ENCODE measurements at places on chromosomes 11 and 22.

GRCh38 chr22:47171441-47172221, 409.2 kb downstream of the TBC1D22A start:
- no peak for DNase-seq

- DNase-seq: no peak
Observed at GRCh38 chr11:109854731-109855130, 238.5 kb upstream of the ZC3H12C start.

GRCh38 chr11:44345781-44346180, 35.8 kb upstream of the ALX4 start:
- no peak for DNase-seq

GRCh38 chr22:34055525-34056200, 135.4 kb upstream of the LARGE1 start:
- no peak for DNase-seq

DNA sequence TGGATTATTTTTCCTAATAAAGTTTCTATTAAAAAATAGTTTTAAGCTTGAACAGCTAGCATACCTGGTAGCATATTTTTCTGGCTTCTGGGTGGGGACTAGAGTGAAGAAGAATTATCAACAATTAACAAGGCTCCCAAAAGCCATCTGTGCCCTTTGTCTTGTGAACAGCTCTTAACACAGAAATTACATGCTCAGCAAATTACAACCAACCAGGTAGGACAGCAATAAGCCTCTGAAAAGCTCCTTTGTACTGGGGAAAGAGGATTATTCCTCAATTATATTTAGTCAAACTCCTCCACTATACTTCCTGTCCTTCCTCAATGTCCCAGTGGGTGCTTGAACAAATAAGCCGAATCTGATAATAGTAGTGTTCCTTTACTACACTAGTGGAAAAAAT, 162.8 kb downstream of the RAB38 start:
- no peak for DNase-seq

DNA sequence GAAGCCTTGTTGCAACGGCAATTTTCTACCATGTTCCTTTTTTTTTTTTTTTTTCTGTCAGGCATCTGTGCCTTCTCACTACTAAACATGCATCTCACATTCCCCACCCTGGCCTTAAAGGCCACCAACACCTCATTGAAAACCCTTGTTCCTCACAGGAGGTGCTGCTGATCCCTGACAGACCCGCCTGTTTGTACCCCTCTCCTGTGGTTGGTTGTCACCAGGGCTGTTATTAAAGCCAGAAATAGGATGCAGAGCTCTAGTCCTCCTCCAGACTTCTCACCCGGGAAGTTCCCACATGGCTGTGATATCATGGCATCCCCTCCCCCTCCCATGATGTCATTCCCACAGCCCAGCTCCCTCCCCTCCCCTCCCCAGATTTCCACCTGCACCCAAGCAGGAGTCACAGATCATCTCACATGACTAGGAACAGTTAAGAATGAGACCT, 302.8 kb upstream of the NCAM1 start:
- DNase-seq: no peak

GRCh38 chr22:28882878-28883656, at the start of gene ZNRF3:
Gene ZNRF3 (plus strand): TSS chr22:28883572. CDS start chr22:28883767, 195 bp downstream.
- DNase-seq: peak; percentile 92

DNA sequence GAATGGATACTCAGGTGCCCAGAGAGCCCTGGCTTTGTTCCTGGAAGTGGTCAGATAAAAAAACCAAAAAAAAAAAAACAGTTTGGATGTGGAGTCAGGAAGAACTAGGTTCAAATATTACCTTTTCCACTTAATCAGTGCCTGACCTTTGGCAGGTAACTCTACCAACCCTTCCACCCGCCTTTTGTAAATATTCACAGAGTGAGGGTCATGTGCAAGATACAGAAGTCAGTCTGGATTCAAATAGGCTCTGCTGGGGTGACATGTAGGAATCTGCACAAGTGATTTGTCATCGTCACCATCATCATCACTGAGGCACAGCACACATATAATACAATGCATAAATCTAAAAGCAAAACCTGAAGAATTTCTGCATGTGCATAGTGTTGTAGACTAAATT, 490.7 kb downstream of the MIAT start:
- no peak for DNase-seq

DNA sequence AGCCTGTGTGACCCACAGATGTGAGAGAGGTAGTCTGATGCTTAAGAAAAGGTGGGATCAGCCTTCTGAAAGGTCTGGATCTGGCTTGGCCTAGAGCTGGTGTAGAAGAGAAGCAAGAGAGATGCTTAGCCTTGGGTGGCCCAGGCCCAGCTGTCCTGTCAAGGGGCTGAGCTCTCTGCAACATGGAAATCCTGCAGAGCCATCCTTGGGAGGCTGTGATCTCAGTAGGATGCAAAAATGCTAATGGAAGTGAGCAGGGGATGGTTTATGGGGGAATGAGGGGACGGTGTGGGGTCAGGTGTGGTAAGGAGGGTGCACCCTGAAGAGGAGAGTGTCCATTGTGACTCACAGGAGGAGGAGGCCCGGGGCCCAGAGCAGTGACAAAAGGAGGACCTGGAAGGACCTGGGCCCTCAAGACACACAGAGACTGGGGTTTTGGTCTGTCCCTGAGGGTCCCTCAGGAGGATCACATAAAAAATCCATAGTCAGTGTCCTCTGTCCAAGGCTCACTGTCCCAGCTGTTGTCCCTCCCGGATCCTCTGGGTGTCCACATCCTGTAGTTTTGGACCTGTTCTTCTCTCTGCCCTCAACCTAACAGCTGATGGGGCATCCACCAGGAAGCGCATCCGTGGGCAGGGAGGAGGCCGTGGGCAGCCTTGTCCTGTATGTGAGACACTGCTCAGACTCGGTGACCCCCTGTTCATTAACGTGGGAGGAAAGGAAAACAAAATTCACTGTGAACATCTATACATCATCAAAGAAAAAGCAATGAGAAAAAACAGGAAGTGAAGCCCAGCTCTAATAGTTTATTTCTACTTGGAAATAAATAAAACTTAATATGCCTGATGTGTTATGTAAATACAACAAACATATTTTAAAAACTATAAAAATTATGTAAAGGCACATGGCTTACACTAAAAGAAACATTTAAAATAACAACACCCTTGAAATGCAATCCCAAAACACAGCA, 129.8 kb downstream of the ZNF280B start:
- DNase-seq: no peak

GRCh38 chr22:43131773-43132501, 11.3 kb downstream of the MCAT start:
- no peak for DNase-seq

GRCh38 chr11:73350908-73351636, 25.1 kb upstream of the RELT start:
- peak; percentile 40 for DNase-seq

GRCh38 chr22:35089139-35089538, 23.2 kb downstream of the ISX start:
- no peak for DNase-seq

DNA sequence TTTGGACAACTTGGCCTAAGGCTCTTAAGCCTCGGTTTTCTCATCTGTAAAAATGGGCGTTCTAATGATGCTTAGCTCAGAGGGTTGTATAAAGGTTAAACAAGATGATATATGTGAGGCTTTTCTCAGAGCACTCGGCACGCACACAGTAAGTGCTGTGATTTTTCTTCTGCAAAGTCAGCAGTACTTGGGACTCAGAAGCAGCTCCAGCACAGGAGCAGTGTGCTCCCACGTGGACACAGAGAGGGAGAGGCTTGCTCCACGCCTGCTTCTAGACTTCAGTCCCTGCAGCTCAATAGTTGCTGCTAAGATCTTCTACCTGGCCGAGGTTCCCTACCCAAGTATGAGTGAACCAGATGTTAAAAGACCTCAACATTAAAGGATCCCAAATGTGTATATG, 39.9 kb upstream of the PHF21A start:
- no peak for DNase-seq

GRCh38 chr11:126414615-126415014, 59.1 kb downstream of the ST3GAL4 start:
- DNase-seq: no peak

- DNase-seq: no peak
Observed at GRCh38 chr11:94926698-94927237, 46.6 kb downstream of the CWC15 start.

GRCh38 chr11:1469911-1470680, 16.5 kb downstream of the MOB2 start:
- DNase-seq: no peak

GRCh38 chr11:78022397-78023396, at the start of gene KCTD14:
Gene KCTD14 (minus strand): TSS chr11:78023276. CDS start chr11:78023249, 27 bp downstream.
- no peak for DNase-seq

DNA sequence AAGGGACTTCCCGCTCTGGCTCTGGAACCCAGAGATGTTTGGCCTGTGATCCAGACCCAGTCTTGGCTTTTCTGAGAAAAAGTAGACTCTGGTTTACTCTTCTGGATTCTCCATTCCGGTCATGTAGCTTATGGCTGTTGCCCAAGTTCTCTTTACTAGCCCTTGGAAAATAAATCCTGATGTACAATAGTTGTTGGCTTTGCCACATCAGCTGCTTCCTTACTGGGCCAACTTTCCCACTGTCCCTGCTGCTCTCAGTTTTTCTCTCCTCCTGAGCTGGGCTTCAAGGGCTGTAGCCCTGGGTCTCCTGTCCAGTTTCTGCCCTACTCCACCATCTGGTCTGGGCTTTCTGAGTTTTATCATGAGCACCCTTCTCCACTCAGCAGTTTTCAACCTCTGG, 12.5 kb downstream of the PATZ1 start:
- no peak for DNase-seq

DNA sequence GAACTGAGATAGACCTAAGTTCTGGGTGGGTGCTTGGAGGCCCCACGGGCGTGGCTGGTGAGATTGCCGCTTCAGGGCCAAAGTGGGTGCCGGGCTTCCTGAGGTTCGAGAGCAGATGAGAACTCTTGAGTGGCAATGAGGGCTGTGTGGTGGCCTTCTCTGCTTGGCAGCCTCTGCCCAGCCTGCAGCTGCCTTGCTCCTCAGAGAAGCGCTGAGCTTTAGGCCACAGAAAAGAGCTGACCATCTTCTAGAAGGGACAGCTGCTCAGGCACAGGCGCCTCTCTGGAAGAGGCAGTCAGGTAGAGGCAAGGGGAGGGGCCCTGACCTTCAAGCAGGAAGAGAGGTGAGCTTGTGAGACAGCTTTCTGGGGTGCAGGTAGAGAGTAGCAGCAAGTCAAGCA, 72.8 kb downstream of the MED15 start:
- DNase-seq: no peak

GRCh38 chr11:44417731-44418455, 108.0 kb upstream of the ALX4 start:
- DNase-seq: no peak

GRCh38 chr11:105181100-105181499, 41.5 kb upstream of the CARD18 start:
- DNase-seq: no peak

DNA sequence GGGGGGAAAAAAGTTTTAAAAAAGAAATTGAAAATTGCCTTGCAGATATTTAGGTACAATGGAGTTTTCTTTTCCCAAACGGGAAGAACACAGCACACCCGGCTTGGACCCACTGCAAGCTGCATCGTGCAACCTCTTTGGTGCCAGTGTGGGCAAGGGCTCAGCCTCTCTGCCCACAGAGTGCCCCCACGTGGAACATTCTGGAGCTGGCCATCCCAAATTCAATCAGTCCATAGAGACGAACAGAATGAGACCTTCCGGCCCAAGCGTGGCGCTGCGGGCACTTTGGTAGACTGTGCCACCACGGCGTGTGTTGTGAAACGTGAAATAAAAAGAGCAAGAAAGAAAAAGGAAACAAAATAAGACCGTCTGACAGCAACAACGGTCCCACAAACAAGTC, 964.9 kb downstream of the NTM start:
- DNase-seq: no peak

GRCh38 chr22:31347251-31348008, 1.3 kb upstream of the PATZ1 start:
- peak; percentile 2 for DNase-seq

DNA sequence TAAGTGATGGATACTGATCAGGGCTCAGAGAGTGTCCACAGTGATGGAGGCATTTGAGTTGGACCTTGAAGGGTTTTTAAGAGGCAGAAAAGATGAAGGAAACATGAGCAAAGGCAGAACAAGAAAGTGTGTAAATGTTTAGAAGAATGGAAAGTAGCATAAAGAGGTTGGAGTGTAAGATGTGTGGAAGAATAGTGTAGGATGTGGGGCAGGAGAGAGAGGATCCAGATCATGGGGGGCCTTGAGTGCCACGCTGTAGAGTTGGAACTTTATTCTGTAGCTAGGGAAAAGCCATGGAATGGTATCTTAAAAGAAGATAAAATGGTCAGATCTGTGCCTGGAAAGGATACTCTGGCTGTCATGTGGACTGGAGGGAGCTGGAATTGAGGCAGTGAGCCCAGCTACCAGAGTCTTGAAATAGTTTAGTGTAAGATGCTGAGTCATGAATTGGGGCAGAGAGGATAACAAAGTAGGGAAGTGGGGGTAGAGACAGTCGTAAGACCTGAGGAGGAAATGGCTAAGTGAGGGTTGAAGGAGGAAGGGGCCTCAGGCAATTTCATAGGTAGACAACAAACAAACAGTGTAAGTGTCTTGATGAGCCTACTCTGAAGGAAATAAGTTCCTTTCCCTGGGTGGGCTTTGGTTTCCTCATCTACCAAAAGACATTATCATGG, 6.7 kb downstream of the KCNE3 start:
- DNase-seq: no peak

- no peak for DNase-seq
Observed at GRCh38 chr11:5696210-5696609, 6.6 kb downstream of the TRIM22 start.

DNA sequence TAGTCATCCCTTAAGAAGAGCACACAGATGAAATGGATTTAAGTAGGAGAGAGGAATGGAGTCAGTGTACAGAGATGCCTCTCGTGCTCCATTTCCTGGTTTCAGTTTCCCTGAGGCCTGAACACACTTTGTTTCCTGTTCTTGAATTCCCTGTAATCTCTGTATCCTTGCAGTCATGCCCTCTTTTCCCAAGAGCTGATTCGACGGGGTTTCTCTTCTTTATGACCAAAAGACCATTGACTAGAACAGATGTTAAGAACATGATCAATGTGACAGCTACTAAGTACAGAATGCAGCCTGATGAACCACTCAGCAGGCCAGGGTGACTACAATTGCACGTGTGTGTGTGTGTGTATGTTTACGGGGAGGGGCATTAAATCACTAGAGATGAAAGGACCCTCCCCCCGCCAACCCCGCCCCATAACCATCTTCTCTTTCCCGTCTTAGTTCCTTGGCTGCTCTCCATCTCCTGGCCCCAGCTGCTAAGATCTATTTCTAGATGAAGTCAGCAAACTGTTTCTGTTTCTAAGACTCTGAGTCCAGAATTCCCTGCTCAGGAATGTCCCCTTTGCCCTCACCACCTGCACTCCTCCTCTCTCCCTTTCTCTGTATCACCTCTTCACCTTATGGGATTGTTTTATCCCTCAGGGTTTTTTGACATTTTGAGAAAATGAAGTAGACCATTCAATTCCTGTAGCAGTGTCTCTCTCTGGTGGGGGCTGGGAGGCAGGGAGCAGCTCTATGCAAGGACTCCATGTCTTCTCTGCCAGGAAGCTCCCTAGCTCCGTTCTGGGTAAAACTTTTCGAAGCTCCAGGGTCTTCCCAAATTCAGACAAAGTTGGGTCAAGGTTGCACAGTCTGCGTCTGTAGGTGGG, 26.0 kb downstream of the SLC22A6 start:
- no peak for DNase-seq

All from stimulated activated CD8-positive, alpha-beta memory T cell treated with anti-CD3 and anti-CD28 coated beads, Interleukin-4, amount 100 ng/mL, for 1 hour (primary cell).